ENCODE measurements at places on chromosomes 5 and 9. TPM values are rescaled to one million over a fixed set of nuclear protein-coding genes. Genes with fewer than 3 reads are reported as not detected.

Gene PPP6C
- polyA plus RNA-seq = 13.0 TPM

- no peak for DNase-seq
Measured at GRCh38 chr9:19127871-19128500, 694 bp upstream of the PLIN2 start.

- no peak for DNase-seq
Measured at GRCh38 chr5:32342656-32343055, 29.9 kb upstream of the MTMR12 start.

DNA sequence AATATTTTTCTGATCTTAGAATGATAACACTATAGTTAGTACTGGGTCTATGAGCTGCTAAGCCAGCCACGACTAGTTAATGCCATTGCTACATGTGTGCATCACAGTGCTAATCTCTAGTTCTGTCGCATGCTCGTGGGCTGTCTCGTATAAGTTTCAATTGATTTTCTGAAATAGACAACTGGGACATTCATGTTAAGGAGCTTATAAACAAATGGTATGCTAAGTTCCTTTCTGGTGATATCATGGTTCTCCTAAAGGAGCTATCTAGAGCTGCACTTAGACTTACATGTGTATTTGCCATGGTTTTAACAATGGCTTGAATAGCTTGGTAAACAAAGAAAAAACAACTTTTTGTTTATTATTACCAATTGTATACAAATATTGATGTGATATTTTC is 46.2 kb downstream of the F2RL2 start:
- DNase-seq = no peak

DNA sequence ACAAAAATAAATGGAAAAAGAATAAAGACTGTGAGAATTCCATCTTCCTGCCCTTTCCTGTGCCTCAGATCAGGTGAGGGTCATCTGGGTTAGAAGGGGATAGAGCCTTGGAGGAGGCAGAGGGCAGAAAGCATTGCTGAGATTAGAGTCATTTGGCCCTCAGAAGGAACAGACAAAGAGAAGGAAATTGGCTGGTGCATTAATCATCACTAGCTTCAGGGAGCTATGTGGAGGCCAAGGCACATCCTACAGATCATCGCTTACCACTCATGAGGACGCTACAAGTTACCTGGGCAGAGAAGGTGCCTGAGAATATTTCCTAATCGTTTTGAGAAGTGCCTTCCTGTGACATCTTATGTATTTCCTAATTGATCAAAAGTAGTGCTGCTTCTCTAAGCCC is 74.5 kb downstream of the C7 start:
- DNase-seq = no peak

DNA sequence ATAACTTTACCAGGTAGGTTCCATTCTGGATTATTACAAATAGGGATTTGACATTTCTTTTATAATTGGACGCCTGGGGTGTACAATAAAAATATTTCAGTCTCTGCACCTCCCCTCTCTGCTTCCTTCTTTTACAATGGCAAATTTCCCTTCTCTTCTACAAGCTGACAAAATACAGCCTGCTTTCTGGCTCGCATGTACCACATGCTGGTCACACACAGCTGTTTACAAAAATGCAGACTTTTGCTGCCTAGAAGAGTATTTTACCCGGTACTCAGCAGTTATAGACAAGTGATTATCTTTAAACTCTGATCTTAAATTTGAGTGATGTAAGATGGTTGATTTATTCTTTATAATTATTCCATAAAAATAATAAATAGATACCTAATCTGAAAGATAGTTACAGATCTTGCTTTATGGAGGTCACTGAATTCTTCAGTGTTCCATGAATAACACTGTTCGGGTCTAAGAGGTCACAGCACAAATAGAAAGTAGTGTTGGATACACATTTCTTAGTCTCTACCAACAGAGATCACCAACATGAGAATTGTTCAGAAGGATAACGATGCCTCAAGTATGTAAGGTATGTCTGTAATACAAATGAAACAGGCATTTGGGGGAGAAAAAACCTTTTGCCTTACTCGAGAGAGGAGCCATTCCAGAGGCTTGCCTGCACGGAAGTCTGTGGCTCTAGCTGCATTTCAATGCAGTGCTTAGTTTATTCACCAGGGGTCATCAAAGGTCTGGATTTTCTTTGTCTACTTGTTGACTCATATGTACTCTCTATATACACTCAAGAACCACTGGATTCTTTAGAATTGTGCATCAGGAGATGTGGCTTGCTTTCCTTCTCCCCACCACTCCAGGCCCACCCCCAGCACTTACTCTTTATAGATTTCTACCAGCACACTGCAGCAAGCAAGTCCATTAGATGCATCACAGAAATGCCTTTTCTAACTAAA is 206.6 kb upstream of the RFX3 start:
- peak; percentile 70 for DNase-seq

Gene F2RL1
- 23.0 TPM for polyA plus RNA-seq

Gene OBP2B
- polyA plus RNA-seq = not detected

- DNase-seq = no peak
Measured at GRCh38 chr9:2704504-2704903, 12.8 kb upstream of the KCNV2 start.

- peak; percentile 55 for DNase-seq
Measured at GRCh38 chr5:67493676-67494075, 297.1 kb upstream of the CD180 start.

- DNase-seq = no peak
Measured at GRCh38 chr9:116549786-116550660, 137.1 kb upstream of the TRIM32 start.

Gene ANKRD18B
- polyA plus RNA-seq = 0.57 TPM

Gene MAP3K1
- polyA plus RNA-seq = 16.4 TPM

DNA sequence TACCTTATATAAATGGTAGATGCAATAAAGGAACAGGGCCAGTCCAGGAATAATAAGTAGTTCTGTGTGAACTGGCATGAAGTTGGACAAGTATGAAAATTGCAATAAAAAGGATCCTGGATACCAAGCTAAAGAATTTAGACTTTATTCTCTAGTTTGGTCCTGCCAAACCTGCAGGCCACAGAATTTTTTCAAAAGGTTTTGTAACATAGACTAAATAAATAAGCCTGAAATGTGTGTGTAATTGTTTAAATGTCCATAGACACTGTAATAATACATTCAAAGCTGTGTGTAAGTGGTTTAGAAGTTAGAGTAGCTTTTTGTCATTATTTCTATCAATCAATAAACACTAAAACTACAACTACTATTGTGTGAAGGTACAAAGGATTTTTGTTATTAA is 75.8 kb upstream of the PLPP1 start:
- no peak for DNase-seq

DNA sequence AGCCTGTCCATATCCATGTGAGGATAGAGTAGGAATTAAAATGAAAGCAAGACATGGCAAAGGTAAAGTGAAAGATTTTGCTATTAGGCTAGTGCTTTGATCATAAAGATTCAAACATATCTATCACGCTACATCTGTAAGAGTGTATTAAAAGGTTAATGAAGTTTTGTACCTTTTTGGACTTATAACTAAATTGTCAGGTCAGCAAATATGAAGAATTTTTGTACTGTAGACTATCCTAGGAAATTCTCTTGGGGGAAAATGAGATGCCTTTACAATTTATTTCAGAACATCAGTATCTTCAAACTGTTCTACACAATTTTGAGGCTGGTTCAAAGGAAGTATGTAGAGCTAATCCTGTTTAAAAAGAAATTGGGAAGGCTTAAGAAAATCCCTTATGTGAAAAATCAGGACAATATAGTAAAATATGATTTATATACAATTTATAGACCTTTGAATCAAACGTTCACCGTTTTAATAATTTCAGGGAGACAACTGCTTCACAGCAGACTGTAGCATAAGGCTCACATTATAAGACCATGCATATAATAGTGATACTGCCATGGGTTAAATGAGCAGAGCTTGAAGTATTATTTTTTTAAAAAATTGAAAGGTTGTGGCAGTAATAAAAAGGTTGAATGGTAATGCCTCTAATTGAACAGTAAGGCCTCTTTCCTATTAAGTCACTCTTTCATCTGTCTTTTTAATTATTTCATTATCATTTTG is 639.5 kb upstream of the ARRDC3 start:
- DNase-seq = no peak

GRCh38 chr9:133707065-133707762 is 30.9 kb downstream of the SARDH start:
- no peak for DNase-seq

Gene ATP10B
- not detected for polyA plus RNA-seq

DNA sequence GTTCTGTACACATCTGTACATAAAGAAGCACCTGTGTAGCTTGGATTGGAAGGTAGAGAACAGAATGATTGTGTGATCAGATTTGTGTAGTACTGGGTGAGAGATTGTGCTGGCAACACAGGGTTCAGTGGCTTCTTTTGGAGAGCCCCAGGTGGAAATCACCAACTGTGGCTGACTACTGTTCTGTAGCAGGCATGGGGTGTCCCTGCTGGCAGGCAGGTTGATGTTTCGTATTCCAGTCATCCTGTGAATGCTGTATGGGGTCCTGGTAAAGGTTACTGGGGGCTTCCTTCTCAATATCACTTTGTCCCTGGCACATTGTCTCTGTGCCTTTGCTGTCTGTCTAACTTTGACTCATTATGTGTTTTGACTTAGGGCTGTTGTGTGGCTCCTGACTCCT is 5.3 kb downstream of the ASPN start:
- no peak for DNase-seq

Gene PCDHA2
- polyA plus RNA-seq = not detected

- DNase-seq = no peak
Measured at GRCh38 chr5:75051217-75051751, 1.1 kb downstream of the GCNT4 start.

All from HepG2 (cell line).